ENCODE measurements at places on chromosomes 7 and 10.
A peak's percentile ranks its signal among the peaks of the same experiment; 100 is the strongest.

DNA sequence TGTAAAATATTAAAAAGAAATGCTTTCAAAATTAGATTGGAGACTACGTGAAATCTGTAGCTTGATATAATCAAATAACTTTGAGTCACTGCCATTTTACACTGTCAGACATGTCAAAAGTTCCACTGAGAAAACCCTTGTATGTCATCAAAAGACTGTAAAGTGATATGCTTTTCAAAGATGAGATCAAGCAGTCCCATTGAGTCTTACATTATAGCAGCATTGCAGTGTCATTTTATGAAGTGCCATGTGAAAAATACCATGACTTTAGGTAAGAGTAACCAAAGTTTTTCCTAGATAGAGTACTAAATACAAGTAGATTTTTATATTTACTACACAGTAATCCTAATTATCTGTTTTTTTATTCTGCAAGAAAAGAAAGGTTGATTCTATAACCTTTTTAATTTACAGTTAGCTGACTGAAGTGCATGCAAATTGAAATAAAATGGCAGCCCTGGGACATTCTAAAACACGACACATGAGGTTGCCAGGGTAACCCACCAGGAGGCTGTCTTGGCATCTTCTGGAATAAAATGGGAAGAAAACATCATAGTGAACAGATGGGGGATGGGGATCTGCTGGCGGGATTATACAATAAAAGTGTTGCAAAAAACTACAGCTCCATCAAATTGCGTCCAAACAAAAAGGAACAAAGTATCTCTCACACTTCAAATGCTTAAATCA, 91.3 kb upstream of the TMEM106B start:
- DNase-seq = no peak

- DNase-seq = peak; percentile 43
Observed at GRCh38 chr7:156473476-156474240, 166.9 kb upstream of the RNF32 start.

DNA sequence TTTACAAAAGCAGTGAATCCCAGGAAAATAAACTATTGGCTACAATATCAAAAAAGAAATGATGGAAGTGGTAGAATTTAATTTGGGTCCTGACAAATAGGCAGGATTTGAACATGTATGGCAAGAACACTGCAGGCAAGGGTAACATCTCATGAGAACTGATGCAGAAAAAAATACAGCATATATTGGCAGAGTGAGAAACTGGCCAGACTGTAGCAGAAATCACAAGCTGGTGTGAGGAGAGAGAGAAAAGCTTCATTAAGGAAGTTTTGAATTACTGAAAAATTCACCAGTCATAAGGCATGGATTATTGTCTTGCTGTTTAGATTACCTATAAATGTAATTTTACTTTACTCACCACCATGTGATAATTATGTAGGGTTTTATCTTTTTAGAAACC, 77.4 kb downstream of the ZEB1 start:
- no peak for DNase-seq

DNA sequence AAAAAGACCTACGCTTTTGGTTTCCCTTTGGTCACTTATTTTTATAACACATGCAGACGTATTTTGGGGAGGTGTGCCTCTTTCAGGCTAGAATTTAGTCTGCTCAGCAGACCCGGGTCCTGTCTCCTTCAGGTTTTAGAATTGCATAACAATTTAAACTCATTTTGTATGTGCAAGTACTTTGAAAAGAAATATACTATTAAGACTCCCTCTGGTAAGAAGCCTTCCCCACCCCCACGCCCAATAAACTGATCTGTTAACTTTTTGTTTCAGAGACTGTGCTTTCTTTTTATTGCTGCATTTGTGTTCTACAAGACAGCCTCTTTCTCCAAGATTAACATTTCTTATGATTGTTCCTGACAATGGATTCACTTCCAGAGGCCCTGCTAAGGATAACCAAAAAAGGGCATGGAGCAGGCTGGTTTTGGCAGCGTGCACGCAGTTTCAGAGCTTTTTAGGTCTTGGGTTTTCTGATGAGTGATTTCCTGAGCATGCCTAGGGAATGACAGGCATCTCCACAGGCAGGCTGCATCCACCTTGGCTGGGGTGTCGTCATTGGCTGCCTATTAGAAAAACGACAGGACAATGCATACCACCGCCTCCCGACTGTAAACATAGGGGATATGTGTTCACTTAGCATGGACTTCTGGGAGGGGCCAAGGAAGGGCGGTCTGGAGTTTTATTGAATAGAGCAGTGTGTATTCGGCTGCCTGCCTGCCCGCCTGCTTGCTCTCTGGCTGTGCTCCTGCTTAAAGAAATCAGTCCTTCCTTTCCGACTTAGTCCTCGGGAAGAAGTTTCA, at the start of gene CALD1:
TSS of gene CALD1 (plus strand) at position 694 of the 800 bp plus-strand sequence. CDS start 88,100 bp downstream, outside the sequence.
- no peak for DNase-seq

DNA sequence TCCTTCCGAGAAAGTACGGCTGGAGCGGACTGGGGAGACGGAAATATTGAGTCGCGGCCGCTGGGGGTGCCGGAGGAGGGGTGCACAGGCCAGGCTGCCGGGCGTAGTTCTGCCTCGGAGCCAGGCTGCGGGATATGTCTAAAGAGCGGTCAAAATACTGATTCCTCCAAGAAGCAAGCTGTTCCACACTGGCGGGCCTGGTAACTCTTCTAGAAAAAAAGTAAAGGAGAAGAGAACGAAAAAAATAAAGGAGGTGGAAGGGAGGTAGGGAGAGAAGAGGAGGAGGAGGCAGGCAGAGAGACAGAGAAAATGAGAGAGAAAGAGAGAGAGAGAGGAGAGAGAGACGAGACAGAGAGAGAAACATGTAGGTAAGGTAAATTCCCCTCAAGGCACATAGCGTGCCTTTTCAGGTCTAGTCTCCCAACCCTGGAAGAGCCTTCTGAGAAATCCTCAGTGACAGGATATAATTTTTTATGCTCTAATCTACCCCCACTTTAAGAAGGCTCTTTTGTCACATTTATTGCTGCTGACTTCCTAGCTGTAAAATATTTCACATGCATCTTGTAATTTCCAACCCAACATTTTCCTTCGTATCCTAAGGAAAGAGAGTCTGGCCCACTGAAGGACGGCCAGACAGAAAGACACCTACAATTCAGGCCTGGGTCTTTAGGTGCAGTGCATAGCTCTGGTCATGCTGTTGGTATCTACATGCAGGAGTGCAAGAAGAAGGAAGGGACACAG, 5.7 kb downstream of the DLX5 start:
- no peak for DNase-seq

DNA sequence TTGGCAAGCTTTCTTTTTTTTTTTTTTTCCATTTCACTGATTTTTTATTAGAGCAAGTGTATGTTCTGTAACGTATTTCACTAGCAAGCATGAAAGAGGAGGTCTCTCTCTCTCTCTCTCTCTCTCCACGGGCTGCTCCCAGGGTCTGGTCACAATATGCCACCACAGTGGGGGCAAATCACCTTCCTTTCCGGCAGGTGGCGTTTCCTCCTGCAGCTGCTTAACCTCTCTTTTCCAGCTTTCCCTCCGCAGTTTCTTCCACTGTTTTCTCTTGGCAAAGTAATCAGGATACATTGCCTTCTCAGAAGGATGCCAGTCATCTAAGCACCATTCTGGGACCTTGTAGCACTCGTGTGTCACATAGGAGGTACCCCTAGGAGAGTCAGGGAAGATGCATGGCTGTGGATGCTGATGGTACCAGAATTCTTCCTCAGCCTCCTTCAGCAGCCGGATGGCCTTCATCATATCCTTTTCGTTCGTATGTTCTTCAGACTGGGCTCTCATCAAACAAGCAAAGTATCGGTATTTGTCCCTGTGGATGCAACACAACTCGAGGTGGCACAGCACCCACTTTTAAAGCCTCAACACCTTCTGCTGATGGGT, 197.3 kb upstream of the PODXL start:
- DNase-seq = no peak

DNA sequence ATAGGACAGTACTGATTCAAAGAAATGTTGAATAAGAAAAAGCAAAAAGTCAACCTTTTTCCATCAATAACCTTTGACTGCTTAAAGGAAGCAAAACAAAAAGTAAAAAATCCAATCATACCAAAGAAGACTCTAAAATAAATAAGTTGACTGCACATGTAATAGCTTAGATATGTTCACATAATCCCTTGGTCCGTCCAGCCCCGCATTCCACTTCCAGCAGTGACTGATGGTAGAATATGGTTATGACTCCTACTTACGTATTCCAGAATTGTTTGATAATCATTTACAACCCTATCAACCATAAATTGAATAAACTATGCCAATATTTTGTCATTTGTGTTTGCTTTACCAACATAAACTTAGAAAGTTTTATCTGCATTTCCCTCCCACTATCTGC, 77.9 kb downstream of the CTNNA3 start:
- DNase-seq = no peak

DNA sequence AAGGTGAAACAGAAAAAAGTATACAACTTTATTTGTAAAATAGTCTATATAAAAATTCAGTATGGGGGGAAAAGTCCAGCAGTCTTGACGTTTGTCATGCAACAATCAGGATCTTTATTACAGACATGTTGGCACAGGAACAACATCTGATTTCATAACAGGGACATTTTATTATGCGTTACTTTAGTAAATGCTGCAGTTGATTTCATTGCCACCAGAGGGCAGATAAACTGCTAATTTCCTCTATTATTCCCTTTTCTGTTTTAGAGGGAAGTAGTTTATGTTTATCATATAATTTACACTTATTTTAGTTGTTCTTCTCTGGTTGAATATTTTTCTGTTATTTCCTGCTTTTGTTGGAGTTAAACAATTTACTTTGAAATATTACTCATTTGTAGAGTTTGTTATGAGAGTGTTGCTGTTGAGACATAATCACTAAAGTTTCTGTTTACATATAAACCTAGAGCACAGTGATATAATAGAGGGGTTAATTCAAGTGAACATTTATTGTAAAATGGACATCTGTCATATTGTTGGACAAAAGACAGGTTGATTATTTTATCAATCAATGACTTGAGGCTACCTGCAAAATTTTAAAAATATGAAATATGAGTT, 3.3 kb downstream of the PLXDC2 start:
- DNase-seq = peak; percentile 90

DNA sequence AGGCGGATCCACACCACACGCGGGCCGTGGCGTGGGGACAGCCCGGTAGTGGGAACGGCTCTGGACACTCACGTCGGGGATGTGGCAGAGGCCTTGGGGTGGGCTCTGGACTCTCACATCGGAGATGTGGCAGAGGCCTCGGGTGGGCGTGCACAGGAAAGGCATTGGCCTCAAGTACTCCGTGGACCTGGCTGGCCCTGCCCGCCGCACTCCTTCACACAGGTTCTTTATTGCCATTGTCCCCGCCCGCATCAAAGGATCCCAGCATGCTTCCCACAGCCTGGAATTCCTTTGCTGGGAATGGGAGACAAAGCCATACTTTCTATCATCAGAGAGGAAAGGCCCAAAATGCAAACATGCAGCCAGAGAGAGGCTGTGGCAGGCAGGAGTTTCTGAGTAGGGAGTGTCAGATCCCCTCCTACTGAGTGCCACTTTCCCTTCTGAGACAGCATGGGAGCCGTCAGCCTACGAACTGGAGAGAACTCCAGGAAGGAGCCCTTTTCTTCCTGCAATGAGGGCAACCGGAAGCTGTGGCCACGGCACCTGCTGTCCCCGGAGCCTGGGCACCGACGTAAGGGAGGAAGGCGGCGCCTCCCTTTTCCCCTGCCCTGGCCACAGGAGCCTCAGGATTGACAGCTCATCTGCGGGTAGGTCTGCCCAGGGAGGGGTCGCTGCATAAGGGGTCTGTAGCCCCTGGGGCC, 51.5 kb downstream of the RBM17 start:
- peak; percentile 59 for DNase-seq

- no peak for DNase-seq
Observed at GRCh38 chr7:116691664-116692063, 19.7 kb downstream of the MET start.
